ENCODE measurements at places on chromosomes 12 and 14. TPM values are rescaled to one million over a fixed set of nuclear protein-coding genes. Genes with fewer than 3 reads are reported as not detected.

Gene AGAP2
- polyA plus RNA-seq: 3.9 TPM

Gene LRCOL1
- polyA plus RNA-seq: not detected

Gene GOLGA5
- 22.6 TPM for polyA plus RNA-seq

Gene PTPRR
- 0.30 TPM for polyA plus RNA-seq

Gene INSM2
- not detected for polyA plus RNA-seq

Gene SLC5A8
- not detected for polyA plus RNA-seq

Gene SBNO1
- polyA plus RNA-seq: 6.3 TPM

Gene LGR5
- not detected for polyA plus RNA-seq

Gene KRT85
- polyA plus RNA-seq: not detected

Gene ERBB3
- 2.7 TPM for polyA plus RNA-seq

Gene RNF212B
- not detected for polyA plus RNA-seq

- DNase-seq: no peak
Measured at GRCh38 chr12:91983935-91984334, 161.7 kb downstream of the BTG1 start.

DNA sequence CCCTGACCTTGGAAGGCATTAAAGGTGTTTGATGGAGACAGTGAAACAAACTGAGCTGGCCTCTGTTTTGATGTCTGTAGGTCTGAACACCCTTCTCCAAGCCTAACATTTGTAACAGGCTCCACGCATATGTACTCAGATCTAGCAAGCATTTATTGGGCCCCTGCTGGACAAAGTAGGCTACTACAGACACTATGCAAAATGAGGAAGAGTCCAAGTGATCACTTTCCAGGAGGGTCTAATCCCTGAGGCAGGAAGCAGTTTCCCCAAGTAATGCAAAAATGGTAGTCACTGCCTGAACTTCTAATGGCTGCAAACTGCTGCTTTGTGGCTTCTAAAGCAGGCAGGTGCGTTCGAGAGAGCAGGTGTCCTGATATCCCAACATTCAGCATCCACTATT lies 405.8 kb downstream of the MED13L start:
- no peak for DNase-seq

GRCh38 chr12:6970096-6970527 lies 352 bp downstream of the PHB2 start:
- no peak for DNase-seq

GRCh38 chr12:102851246-102851645 lies 65.8 kb downstream of the PAH start:
- DNase-seq: no peak

DNA sequence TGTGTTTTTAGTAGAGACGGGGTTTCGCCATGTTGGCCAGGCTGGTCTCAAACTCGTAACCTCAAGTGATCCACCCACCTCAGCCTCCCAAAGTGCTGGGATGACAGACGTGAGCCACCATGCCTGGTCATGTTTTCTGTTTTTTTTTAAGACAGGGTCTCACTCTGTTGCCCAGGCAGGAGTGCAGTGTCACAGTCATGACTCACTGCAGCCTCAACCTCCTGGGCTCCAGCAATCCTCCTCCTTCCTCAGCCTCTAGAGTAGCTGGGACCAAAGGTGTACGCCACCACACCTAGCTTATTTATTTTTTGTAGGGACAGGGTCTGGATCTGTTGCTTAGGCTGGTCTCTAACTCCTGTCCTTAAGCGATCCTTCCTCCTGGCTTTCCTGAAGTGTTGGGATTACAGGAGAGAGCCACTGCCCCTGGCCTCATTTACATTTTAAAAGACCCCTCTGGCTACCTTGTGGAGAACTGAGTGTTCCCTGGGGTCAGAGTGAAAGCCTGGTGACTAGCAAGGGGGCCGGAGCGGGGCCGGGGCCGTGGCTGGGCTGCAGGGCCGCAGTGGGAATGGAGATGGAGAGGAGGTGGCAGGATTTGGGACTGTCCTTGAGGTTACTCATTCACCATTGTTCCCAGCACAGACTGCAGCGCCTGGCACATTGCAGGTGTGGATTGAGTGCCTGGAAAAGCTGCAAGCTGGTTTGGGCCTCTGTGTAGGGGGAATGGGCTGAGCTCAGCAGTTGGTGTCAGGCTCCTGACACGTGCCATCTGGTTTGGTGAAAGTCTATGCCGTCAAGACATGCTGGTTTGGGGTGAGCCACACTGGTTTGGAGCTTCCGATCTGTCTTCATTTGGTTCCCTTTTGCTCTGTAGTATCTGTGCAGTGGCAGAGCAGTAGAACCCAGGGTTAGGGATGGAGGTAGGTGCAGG lies 18.1 kb downstream of the KMT5A start:
- DNase-seq: no peak

GRCh38 chr14:91293281-91293680 lies 48.8 kb upstream of the GPR68 start:
- no peak for DNase-seq

DNA sequence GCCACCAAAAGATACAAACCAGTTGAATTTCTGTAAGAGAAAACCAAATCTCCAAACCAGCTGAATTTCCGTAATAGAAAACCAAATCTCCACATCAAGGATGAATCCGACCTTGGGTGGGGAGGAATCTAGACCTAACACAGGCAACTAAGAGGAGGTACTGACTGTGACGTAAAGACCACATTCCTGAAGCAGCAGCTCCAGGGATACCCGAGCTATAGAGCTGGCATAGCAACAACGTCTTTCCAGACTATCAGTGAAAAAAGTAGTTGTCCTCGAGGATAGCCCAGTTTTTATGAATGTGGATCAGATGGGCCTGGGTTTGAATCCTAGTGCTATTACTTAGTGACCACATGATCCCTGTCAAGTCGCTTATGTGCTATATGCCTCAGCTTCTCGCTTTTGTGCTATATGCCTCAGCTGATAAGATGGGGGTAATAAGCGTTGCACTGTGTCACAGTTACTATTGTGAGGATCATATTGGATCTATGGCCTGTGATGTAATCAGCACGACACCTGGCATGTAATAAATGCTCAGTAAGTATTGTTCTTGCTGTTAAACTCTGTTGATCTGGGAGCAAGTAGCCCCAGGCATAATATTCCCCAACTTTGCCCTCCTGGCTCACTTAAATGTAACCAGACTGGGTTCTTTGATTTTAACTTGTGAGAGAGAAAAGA lies 113.8 kb downstream of the EGLN3 start:
- no peak for DNase-seq

DNA sequence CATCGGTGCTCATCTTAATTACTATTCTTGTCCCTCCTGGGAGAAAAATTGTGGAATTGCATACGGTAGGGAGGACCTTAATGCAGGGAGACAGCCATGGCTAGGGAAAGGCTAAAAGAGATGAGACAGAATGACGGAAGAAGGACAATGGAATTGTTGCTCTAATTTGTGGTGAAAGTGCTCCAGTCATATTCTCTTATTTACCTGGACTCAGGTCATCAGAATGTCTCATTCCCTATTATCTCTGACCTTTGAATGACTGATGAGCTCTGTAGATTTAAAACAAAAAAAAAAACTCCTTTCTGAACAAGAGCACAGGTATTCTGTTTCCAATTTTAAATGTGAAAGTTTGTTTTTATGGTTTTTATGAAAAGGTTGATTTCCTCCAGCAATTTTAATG lies 8.6 kb upstream of the EPS8 start:
- no peak for DNase-seq

DNA sequence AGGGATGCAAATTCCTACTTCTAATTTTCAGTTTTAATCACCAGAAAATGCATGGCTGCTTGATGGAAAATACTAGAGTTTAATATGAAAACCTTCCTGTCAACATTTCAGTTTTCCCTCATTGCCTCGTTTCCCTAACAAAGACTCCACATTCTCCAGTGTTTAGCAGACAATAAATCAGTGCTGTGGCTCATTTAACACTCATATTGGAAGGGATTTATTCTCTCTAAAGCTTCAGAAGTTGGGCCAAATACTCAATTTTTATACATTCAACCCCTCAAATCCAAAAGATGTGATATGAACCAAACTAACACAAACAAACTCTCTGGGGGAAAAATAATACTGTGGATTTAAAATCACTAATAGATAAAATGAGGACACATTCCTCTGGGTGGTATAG lies 482.5 kb downstream of the FLRT2 start:
- DNase-seq: no peak

DNA sequence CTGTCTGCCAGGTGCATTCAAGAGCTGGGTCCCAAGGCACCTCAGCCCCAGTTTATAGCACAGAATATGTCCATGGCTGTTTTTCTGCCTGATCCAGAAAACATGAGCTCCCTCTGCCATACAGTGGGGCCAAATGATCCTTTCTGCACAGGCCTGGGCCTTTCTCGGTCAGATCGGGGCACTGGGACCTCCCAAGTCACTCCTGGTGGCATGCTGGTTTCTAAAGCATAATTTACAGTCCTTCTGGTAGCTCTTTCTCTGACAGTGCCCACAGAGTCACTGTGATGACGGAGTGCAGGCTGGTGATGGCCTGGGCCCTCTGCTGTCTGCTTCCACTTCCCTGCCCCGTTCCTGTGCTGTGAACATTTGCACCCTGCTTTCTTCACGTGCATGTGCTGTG lies 99.2 kb downstream of the ADGRD1 start:
- no peak for DNase-seq

DNA sequence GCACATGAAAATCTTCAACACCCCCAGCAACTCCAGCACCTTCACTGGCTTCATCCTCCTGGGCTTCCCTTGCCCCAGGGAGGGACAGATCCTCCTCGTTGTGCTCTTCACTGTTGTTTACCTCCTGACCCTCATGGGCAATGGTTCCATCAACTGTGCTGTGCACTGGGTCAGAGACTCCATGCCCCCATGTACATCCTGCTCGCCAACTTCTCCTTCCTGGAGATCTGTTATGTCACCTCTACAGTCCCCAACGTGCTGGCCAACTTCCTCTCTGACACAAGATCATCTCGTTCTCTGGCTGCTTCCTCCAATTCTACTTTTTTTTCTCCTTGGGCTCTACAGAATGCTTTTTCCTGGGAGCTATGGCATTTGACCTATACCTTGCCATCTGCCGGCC lies 11.5 kb upstream of the OR11G2 start:
- no peak for DNase-seq

DNA sequence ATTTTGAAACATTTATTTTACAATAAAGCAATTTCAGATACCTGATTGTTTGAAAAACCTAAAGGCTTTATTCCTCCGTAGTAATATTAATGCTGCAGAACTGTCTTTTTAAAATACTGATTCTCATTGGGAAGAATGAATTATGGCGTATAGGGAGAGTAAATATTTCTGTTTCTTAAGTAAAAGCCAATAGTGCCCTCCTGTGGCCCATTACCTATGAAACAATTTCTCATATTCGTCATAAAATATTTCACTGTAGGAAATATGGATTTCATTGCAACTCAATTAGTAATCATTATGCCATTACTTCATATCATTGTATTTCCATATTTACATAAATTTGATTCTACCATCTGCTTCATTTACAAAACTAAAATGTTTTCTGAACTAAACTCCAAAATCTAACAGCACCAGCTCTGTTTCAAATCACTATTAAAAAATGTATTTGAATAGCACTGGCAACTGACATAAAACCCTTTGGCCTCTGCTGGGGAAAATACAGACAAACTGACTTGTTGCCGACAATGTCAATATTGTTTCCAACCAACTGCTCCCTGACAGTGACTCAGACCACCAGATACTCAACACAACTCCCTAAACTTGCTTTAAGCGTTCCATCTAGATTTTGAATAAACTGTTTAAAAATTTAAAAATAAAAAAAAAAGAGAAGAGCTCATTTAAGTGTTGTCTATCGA lies 290.3 kb downstream of the NAV3 start:
- DNase-seq: no peak

DNA sequence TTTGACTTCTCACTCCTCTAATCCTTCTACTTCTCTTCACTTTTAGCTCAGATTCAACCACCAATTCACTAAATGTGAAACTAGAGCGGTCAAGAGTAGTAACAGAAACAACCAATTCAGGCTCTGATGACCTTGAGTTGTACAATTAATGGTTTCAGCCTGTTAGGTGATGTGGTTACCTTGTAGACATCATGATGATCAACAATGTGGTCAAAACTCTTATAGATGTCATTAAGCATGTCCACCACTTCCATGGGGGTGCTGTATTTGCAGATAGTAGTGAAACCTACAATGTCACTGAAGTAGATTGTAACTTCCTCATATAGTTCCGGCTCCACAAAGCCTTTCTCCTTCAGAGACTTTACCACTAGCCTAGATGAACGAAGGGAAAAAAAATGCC lies 54.1 kb upstream of the PLBD1 start:
- no peak for DNase-seq

DNA sequence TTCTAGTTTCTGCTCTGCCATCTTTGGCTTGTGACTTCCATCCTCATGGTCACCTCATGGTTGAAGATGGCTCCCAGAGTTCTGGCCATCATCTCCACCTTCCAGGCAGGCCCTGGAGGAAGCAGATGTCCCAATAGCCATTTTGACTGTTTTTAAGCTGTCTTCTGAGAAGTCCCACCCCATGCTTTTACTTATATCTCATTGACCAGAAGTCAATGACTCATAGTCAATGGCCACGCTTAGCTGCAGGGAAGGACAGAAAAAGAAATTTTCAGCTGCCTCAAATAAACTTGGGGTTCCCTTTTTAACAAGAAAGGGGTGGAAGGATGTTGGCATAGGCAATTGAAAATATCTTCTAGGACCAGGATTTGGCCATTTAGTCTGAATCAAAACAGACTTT lies 168.1 kb downstream of the AACS start:
- DNase-seq: no peak

- no peak for DNase-seq
Measured at GRCh38 chr14:85471156-85471555, 58.8 kb upstream of the FLRT2 start.

DNA sequence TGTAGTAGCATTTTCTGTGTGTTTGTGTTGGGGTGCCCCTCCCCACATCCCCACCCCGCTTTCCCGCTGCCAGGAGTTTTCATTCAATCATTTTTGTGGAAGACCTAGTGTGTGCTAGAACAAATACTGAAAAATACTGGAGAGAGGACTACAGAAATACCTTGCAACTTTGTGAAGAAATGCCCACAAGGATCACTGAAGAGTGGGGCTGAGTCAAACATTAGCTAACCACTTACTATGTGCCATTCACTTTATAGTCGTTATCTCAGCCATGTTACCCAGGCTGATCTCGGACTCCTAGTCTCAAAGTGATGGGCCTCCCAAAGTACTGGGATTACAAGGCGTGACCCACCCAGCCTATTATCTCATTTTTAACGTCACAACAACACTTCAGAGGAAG lies 559 bp upstream of the LMBR1L start:
- DNase-seq: no peak

- no peak for DNase-seq
Measured at GRCh38 chr14:58782011-58782410, 144.2 kb downstream of the DACT1 start.

Data from heart left ventricle (tissue), 16 donors.